ENCODE measurements at places on chromosomes 1 and 21. TPM values are rescaled to one million over a fixed set of nuclear protein-coding genes. Genes with fewer than 3 reads are reported as not detected.

Gene RPE65
- total RNA-seq, result not detected

Gene OR2T29
- not detected for total RNA-seq

Gene NUF2
- total RNA-seq, result 14.2 TPM

Gene NBPF3
- 1.6 TPM for total RNA-seq

Gene FMO3
- 0.06 TPM for total RNA-seq

Gene CCDC190
- 0.38 TPM for total RNA-seq

Gene FCRLA
- total RNA-seq, result 0.06 TPM

Gene FAM151A
- not detected for total RNA-seq

Gene SLC25A34
- total RNA-seq, result 0.44 TPM

Data from bladder microvascular endothelial cell (primary cell).